ENCODE measurements at places on chromosomes 7 and 10.

DNA sequence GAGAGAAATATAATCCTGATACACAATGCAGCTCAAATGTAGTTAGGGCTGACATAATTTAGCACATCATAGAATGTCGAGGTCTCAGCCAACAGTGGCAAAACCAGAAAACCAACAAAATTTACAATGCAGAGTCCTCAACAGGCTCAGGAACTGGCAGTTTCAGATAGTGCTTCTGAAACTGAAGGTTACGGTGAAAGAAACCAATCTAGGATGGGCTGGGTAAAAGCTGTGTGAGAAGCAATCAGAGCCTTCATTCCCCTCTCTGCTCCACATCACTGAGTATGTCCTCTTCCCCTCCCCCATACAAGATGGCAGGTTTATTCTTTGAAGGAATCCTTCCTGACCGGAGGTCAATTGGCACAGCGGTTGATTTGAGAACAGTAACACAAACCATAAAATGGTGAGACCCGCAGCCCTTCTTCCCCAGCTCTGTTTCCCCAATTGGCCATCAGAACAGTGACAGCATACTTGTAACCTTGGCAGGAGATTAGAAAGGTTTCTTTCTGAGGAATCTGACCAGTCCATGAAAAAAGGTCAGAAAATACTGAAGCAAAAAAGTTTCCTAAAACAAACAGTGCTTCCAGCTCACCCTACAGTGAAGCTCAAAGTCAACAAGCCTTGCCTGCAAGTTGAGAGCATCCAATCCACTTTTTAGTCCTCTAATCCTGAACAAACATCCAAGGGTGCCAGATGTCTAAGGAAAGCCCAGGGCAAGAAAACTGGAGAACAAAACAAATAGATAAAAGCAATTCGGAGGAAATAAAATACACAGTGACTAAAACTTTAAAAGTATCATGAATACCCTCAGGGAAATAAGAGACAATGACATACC, 53.9 kb upstream of the IL6 start:
- DNase-seq, result no peak

GRCh38 chr10:71438761-71439160, 42.0 kb downstream of the CDH23 start:
- no peak for DNase-seq

DNA sequence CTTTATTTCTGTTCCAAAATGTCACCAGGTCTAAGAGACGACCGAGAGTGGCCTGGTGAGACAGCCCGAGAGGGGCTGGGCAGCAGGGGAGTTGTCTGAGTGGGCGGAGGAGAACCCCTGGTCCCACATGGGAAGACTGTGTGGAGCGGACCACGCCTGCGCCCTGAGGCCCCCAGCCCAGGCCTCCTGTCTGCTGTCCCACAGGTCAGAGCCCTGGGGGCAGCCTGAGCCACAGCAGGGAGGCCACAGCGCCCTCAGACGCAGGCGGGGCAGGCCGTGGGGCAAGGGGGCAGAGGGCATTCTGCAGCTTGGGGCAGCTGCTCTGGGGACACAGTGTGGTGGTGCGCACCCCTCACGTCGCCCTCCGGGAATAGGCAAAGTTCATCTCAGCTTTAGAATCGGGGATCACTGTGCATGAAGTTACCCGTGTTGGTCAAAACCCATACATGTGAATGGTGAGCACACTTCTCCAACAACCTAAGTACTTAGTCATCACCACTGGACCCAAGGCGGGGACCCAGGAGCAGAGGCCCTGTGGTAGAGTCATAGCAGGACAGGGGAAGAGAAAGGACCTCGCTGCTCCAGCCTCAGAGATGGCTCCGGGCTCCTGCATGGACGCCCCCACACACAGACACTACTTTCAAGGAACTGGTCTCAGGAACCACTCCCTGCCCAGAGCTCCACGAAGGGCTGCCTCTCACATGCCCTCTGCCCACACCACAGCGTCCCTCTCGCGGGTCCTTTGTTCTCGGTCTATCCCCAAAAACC, 214.7 kb downstream of the ELFN1 start:
- DNase-seq, result no peak

- DNase-seq, result no peak
These were observed 45.3 kb upstream of the KMT2C start for GRCh38 chr7:152481082-152481481.

DNA sequence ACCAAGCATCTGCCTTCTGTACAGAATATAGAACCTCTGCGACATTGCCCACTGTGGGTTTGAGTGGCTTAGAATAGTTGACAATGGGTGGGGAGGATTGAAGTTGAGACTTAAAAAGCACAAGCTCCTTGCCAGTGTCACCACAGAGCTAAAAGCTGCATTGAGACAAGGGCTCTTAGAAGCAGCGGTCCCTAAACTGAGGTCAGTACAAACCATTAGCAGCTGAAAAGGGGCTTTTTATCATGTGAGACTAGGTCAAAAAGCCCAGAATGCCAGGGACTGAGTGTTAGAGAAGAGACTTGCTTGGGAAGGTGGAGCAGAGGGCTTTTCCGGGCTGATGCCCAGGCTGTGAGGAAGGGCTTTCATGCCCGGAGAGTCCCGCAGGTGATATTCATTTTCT, 91.3 kb downstream of the POU6F2 start:
- no peak for DNase-seq

- no peak for DNase-seq
These were observed 52.5 kb downstream of the DGKB start for GRCh38 chr7:14850039-14850438.

DNA sequence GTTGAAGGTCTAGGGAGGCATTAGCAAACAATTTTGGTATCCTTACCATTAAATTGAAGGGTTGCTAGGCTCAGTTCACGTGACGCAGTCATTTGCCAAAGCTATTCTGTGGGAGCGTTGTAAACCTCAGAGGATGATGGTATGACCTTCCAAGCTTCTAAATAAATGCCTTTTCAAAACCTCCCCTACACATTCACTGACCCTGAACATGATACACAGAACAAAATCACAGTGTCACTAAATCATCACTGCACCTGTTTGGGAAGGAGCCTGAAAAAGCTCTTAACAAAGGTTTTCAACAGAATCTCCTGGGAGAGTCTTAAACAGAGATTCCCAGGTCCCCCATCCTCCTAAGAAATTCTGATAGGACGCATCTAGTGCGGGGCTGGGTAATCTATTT, 13.2 kb upstream of the CCDC172 start:
- DNase-seq, result no peak

DNA sequence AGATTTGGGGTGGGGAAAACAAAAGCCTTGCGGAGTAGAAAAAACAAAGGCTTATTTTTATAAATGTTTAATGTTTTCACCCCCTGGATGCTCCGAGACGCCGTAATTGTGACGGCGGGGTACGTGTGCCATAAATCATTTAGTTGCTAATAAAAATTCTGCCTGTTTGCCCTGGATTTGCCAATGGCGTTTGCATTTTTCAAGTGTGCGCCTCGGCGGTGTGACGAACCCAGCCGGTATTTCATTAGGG, 2.5 kb upstream of the TNRC18 start:
- peak; percentile 88 for DNase-seq

- no peak for DNase-seq
These were observed 43.8 kb downstream of the DPCD start for GRCh38 chr10:101631821-101632475.

- DNase-seq, result no peak
These were observed 58.6 kb downstream of the PROSER2 start for GRCh38 chr10:11881477-11882417.

GRCh38 chr10:21637795-21638194, 103.8 kb downstream of the MLLT10 start:
- DNase-seq, result no peak

DNA sequence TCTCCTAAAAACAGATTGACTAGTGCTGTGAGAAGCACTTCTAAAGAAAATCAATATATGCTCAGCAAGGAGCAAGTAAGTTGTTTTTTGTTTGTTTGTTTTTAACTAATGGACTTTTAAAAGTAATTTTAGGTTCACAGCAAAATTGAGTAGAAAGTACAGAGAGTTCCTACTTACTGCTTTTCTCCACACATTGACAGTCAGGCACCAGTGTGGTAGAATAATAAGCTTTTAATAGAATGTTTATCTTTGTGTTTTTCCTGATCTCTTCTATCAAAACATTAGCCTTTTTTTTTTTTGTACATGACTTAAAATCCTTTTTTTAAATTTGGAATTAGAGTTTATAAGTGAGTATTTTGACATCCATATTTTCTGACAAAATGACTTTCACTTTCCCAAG, 28.0 kb downstream of the MINPP1 start:
- no peak for DNase-seq

GRCh38 chr7:99557196-99557607, 1.2 kb upstream of the ZNF655 start:
- no peak for DNase-seq

GRCh38 chr10:117175901-117176534, 21.3 kb upstream of the KCNK18 start:
- peak; percentile 64 for DNase-seq

GRCh38 chr10:107420196-107420595, 255.7 kb upstream of the SORCS1 start:
- no peak for DNase-seq

- DNase-seq, result peak; percentile 87
These were observed 1.5 kb downstream of the NIPSNAP2 start for GRCh38 chr7:55965805-55966421.

DNA sequence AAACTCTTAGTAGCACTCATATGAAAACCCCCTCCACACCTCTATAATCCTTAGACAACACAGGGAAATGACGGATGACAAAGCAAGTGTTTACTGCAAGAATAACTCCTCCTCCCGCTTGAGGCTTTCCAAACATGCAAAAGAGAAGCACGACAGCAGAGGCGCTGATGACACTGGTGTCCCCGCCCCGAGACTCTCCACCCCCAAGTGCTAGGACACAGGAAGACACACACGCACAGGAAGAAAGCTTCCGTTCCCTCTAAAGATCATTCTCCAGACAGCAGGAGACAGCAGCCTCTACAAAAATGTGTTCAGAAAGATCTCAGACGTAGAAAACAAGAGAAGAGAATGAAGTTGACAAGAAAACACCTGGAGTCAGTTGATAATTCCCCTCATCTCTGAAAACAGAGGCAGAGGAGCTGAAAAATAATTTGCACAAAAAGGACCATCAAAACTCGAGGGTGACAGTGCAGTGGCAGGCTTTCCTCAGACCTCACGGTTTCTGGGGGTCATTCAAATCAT, 90.2 kb downstream of the DLG5 start:
- DNase-seq, result peak; percentile 16

Data from fibroblast of skin of abdomen (primary cell).